ENCODE measurements at places on chromosomes 2 and 18.
A peak's percentile ranks its signal among the peaks of the same experiment; 100 is the strongest.

DNA sequence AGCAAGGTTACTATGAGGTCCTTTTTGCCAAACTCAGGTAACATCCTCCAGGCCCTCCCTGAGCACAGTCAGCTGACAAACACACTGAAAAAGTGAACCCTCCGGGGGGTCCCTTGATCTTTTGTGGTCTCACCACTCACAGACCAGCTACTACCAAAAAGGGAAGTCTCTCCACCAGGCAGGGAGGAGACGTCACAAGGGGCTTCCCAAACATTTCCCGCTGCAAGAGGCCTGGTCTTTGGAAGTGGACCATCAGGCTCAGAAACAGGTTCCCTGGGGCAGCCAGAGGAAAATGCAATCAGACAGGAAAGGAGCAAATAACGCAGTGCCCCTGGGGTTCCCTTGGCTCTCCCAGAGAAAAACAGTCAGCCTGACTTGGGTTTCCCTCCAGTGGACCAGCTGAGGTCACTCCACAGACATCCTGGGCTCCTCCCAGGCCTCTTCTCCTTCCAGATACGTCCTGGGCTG lies 38.7 kb upstream of the POMC start:
- no peak for DNase-seq

DNA sequence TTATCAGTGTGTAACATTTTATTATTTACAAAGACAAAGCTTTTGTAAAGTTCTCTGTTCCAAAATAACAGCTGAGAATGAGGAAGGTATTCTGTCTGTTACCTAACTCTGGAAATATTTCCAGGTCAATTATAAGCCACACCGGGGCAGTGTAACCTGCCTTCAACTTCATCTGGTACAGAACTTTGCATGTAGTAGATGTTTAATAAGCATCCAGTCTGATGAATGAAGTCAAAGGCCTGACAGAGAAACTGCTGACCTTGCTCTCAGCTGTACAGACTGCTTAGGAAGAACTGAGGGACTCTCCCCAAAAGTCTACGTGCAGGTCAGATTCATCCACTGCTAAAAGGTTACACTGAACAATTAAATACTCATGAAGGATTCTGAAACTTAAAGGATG lies 43.3 kb downstream of the WDFY1 start:
- DNase-seq: no peak

- DNase-seq: no peak
Measured at GRCh38 chr2:231521443-231521842, 8.8 kb downstream of the NMUR1 start.

GRCh38 chr18:55152801-55153200 lies 193.5 kb upstream of the CCDC68 start:
- DNase-seq: no peak

- no peak for DNase-seq
Measured at GRCh38 chr2:19484736-19485135, 126.3 kb upstream of the OSR1 start.

- no peak for DNase-seq
Measured at GRCh38 chr2:10454505-10454904, 6.4 kb upstream of the ODC1 start.

DNA sequence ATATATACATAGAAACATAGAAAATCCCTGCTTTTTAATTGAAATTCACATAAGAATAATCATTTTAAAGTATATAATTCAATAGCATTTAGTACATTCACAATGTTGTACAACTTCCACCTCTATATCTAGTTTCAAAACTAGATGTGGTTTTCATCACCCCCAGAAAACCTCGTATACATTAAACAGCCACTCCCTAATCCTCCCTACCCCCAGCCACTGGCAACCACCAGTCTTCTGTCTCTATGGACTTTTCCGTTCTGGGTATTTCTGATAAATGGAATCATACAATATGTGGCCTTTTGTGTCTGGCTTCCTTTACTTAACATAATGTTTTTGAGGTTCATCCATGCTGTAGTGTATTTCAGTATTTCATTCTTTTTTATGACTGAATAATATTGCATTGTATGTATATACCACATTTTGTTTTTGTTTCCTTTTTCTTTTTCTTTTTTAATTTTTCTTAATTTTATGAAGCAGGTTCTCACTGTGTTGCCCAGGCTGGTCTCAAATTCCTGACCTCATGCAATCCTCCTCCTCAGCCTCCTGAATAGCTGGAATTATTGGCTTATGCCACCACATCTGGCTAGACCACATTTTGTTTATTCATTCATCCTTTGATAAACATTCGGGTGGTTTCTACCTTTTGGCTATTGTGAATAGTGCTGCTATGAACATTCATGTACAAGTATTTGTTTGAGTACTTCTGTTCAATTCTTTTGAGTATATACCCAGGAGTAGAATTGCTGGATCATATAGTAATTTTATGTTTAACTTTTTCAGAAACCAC lies 50.6 kb upstream of the RNF152 start:
- DNase-seq: no peak

DNA sequence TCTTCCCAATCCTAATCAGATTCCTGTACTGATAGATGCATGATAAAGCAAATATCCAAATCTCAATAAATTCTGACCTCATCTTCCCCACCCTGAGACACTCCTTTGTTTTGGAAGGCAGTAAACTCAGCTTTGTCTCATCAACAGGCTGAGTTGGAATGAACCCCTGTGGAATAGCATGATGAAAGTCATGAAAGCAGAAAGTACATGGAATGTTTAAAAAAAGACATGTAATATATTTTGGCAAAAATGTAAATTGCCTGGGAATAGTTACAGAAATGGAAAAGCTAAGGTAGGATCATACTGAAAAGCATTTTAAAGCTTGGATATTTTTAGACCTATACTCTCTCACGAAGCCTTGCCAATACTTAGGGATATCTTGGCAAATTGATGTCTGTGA lies 468.7 kb upstream of the CDH7 start:
- no peak for DNase-seq

GRCh38 chr2:179051250-179051649 lies 1.3 kb upstream of the CCDC141 start:
- DNase-seq: no peak

DNA sequence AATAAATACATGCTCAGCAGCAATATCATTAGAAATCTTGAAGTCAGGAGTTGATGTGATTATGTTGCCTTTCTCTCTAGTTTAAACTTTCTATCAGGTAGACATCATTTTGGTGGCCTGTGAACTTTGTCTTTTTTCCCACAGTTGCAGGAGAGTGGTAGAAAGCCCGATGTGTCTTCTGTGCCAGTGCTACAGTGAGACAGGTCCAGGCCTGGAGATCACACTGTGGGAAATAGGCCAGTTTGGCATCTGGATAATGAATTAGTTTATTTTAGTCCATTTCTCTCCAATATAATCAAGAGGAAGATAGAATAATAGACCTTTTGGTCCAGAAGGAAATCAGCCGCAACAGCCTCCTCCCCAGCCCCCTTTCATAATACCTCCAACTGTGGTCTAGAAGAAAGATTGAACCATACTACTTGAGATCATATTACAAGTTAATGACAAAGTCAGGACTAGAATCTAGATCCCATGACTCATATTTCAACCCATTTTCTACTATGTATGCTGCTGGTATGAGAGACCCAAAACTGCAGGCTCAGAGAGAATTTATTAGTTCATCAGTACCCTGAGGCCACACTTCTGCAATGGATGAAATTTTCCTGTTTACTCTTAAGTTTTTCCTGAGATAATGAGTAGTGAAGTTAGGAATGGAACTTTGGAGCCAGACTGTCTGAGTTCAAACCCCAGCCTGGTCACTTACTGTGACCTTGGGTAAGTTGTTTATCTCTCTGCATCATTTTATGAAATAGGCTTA lies 20.6 kb downstream of the KCMF1 start:
- DNase-seq: no peak

GRCh38 chr2:104233591-104233990 lies 620.3 kb upstream of the POU3F3 start:
- DNase-seq: no peak

GRCh38 chr2:150526006-150526405 lies 38.5 kb upstream of the RND3 start:
- no peak for DNase-seq

DNA sequence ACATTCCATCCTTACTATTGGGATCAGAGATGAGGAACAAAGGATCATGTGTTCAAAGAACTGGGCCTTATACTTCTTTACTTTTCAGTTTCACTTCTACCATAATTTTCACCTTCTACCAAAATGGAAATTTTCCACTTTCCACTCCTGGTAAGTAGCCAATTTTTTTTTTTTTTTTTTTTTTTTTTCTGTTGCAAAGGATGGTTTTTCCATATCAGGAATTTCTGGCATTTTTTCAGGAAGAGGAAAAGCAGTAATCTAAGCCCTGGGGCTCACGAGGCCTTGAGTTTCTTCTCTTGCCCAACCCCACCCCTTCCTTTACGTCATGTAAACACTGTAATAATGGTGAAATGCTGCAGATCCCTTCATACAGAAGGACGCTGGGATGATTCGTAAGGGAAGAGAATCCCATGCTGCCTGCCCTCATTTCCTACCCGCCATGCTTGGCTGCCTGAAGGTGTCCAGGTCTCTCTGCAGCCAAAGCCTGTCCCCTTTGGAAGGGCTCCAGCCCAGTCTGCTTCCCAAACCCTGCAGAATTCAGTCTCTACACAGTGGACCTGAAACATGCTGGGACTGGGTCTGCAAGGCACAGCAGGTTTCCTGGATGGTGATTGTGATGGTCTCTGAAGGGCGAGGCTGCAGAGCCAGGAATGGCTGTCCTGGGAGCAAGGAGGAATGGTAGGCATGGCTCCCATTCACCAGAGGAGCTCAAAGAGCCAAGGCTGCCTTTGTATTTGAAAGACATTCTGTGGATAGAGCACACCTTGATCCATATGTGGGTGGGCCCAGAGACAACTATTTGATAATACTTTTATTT lies 57.0 kb downstream of the EFR3B start:
- no peak for DNase-seq

DNA sequence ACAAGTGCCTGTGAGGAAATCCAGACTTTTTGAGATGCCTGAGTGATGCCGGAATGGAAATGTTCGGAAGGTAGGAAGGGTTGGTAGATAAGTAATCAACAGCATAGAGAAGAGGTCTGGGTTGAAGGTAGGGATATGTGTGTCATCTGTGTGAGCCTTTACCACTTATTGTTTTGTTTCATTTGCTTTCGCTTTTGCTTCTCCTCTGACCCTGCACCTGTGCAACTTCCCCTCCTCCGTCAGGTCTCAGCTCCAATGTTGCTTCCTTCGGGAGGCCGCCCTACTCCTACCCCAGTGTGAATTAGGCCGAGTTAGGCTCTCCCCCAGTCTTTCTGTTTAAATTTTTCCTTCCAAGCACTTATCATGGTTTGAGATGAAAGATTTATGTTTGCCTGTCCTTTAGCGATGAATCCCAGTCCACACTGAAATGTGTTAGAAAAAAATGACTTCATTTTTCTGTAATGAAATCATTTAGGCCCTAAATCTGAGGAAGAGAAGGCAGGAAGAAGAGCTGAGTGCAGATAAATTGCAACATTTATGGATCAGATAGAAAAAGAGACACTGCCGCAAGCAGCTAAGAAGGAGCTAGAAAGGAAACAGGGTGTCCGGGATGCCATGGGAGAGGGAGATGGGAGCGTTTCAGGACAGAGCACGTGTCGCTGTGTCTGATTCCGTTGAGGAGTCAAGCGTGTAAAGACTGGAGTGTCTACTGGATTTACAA lies 139.6 kb upstream of the PELI1 start:
- DNase-seq: peak; percentile 68

GRCh38 chr2:48249631-48250473 lies 280.1 kb upstream of the STON1 start:
- no peak for DNase-seq

- DNase-seq: no peak
Measured at GRCh38 chr2:148917431-148917830, 42.4 kb downstream of the KIF5C start.

DNA sequence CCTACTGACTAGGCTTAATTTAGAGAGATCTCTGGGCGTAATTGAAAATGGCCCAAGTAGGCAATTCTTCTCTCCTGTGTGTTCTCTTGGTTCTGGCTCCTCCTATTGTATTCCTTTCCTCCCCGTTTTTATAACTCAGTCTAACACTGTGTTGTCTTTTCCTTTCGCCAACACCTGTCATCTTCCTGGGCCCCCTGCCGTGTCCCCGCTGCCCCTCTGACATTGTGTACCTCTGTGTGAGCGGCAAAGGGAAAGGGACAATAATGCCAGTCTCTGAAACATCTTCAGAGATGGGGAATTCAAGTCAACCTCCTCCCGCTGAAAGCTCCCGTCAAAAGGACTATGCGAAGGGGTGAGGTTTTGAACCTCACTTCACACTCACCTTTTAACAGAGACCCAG lies 210.9 kb downstream of the GBX2 start:
- DNase-seq: no peak

DNA sequence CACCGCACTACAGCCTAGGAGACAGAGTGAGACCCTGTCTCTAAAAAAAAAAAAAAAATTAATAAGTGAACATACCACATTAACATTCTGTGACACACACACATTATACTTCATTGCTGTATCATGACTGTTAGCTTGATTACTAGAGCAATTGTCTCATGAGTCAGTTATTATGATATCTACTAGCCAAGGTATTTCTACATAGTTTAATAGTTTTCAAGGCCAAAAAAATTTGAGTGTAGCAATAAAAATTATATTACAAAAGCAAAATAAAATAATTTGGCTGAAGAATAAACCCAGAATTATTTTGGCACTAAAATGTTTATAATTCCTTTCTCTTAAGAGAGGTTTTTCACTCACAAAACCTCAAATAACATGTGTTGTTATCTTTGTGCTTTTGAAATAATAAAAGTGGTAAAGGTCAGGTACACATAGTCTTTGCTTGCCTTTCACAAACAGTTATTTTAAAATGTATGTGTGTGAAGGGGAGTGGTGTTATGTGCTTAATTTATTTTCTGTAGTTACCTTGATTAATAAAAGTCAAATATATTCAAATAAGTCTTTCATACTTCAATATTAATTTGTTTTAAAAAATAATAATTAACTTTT lies 136.9 kb upstream of the SPOPL start:
- no peak for DNase-seq

- DNase-seq: no peak
Measured at GRCh38 chr2:179234658-179235240, 29.9 kb downstream of the SESTD1 start.

DNA sequence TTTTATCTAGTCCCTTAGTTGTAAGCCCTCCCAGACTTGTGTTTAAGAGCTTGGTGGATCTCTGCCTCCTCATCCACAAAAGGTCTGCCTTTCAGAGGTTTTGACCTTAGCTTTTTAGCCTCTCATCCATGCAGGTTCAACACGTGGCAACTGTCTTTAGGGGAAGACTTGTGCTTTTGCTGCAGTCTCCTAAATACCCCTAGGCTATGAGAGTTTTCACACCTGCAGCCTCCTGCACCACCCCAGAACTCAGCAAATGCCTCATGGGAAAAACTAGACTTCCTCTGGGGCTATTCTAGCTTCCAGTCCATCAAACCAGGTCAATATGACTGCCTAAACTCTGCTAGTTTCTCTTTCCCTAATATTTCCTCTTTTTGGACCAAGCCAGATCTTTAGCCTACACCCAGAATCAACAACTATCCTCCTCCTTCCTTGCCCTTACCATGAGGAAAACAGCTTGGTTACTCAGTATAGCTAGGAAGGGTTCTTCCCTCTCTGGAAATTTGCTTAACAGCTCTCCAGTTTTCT lies 132.3 kb upstream of the RIOK3 start:
- DNase-seq: no peak

DNA sequence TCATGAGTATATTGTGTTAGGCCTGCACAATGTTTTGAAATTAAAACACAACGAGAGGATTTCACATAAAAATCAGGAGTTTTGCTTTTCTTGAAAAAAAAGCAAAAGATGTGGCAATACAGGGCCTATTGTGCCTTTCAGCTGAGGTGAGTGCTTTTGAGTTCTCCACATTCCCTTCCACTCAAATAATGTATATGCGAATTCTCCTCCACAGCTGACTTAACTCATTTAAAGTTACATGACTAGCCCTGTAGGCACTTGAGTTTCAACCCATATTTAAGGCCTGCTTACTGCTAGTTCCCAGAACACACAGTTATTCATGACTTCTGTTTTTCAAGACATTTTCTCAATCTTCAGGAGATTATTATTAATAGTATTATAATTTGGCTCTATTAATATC lies 353.1 kb downstream of the NUP35 start:
- no peak for DNase-seq
